Erythroblast (primary cell): ENCODE measurements at places on chromosomes 6 and 20.
A peak's percentile ranks its signal among the peaks of the same experiment; 100 is the strongest.

DNA sequence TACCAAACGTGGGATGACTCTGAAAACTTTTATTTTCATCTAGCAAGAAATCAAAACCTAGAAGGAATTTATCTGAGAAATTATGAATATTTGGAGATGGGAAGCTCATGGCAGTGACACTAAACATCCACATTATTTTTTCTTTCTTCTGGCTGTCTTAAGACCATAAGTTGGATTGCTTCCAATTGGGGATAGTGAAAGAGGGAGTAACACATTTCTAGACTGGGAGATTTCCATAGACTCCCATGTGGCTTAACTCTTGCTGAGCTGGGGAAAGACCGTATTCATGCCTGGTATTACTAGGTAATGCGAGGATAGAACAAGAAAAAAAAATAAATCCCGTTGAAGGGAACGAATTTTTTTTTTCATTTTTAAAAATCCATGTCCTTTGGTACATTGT is 120.0 kb downstream of the UTRN start:
- DNase-seq: no peak

GRCh38 chr6:94600636-94601035 is 976.7 kb upstream of the MANEA start:
- DNase-seq: no peak

DNA sequence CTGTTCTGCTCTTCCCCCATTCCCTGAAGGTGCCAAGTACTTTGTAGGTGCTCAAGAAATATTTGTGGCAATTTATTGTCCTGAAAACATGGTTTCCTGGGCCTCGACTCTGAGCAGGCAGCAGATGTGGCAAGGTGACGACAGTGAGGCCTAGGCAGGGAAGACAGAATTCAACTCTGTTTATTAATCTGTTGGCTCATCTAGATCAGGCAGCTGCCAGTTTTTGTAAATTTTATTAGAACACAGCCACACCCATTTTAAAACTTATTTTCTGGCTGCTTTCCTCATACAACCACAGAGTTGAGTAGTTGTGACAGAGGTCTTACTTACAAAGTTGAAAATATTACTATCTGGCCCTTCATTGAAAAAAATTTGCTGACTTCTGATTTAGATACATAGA is 24.5 kb downstream of the MAPK14 start:
- DNase-seq: peak; percentile 67

DNA sequence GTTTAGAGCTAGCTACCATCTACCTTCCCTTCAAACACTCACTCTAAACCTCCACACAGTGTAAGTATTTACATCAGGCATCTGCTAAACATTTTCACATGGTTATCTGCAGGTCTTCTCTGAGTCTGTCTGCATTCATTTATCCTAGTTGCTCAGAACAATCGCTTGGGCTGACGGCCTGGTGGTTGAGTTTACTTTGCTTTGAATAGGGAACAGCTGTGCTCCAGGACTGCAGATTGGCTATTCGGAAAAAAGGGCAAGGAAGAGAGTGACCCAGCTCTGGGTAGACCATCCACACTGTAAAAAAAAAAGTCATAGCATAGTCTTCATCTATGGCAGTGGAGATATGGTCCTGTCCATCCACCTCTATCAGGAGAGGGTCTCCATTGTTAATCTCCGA is 115.3 kb upstream of the ESR1 start:
- DNase-seq: no peak

DNA sequence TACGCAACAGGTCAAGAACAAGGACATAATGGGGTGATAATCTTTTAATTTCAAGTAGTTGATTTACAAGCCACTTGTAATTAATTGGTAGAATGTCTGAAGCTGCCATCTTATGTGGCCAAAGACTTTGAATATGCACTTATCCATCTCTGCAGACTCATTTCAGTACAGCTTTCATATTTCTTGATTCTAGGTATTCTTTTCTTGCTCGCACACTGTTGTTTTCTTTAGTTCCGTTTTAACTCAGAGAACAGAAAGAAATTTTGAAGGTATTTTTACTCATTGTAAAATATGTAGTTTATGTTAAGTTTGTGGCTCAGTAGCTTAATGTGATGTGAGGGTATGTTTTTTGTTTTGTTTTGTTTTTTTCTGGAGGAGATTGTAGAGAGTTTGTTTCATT is 73.9 kb downstream of the UBR2 start:
- DNase-seq: no peak

DNA sequence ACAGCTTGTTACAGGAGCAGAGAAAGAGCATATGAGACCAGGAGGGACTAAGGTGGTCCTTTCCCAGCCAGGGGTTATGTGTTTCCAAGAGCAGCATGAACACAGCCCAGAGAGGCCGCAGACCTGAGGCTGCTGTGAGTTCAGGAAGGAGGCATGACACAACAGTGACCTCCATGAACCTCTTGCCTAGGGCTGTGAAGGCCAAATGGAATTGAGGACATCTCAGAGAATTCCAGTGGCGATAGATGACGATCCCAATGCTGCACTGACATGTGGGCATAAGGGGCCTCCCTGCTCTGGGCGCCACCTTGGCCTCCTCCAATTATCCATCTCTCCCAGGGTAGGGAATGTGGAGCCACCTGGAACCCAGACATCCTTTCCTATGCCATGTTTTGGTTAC is 79.9 kb upstream of the FUCA2 start:
- no peak for DNase-seq

- DNase-seq: no peak
Observed at GRCh38 chr20:6819599-6819998, 52.1 kb downstream of the BMP2 start.

DNA sequence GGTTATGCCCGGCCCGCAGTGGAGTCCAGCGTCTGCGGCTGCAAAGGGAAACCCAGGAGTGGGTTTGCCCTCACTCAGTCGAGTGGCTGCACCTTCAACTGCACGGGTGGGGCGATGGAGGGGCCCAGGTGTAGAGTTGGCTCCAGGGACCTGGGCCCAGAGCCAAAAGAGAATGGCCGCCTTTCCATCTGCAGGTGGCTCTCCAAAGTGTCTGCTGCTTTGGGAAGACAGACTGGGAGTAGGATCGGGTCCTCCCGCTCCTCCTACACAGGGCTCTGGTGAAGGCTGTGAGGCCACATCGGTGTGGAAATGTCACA is 80.1 kb downstream of the PTPN1 start:
- DNase-seq: no peak

DNA sequence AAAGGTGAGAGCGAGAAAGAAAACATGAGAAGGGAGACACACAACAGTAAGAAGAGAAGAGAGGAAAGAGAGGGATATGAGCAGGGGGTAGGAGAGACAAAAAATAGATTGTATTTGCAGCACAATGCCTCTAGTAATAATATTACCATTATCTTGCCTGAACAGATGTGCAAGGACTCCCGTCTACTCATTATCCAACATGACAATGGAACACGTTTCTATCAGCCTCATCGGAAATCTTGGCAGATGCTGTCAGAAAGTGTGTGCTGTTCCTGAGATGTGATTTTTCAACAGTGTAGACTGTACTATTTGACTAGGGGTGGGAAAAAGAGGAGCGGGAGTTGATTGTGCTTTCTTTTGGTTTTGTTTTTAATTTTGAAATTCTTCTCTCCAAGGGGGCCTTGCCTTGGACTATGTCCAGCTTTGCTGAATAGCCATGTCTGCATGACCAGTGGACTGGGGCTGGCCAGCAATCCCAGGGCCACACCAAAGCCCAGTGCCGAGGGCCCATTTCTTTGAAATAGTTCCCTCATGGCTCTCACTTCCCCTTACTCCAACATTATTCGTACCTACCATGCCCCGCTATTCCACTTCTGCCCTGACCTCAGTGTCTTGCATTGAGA is 11.3 kb upstream of the TRAM2 start:
- peak; percentile 58 for DNase-seq

DNA sequence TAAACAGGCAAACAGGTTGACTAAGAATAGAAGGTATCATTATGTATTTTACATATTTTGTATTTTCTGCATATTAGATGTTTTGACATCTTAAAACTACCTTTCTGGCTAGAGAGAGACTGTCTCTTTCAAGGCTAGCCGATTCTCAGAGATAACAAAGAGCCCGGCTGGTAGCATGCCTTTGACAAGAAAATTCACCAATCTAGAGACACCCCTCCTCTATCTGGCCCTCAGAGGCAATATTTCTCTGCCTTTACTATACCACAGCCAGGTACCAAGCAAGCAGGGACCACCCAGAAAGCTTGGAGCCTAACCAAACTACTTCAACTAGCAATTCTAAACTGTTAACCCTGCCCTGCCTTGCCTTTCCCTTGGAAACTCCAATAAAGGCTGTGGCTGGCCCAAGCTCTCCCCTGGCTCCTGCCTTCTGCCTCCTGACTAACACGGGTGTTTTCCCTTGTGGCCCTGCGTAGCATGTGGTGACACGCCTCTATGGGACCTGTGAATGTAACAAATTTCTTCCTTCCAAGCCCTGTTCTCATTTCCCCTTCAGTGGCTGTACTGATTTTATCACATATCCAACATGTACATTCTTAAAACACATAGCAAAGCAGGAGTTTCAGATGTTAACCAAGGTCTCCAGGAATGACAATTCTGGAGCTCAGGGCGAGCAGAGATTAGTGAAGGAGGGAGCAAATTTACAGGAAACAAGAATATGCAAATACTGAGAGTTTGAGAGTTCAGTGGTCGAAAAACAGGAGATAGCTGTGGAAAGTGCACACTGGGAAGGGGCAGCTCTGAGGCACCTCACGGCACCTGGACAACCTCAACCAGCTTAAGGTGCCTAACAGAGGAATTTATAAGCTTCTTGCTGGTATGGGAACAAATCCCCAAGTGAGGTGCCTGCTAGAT is 120.8 kb downstream of the BACH2 start:
- no peak for DNase-seq
